ENCODE measurements at places on chromosomes 7 and 10. TPM values are rescaled to one million over a fixed set of nuclear protein-coding genes. Genes with fewer than 3 reads are reported as not detected.

GPER1 gene
- 0.55 TPM for total RNA-seq

SPAM1 gene
- not detected for total RNA-seq

ZNF33B gene
- total RNA-seq = 25.8 TPM

THSD7A gene
- 26.2 TPM for total RNA-seq

POR gene
- 74.0 TPM for total RNA-seq

C10orf105 gene
- total RNA-seq = not detected

RSPH10B2 gene
- 0.96 TPM for total RNA-seq

CYP2C8 gene
- total RNA-seq = not detected

SAP25 gene
- 0.62 TPM for total RNA-seq

CAV1 gene
- total RNA-seq = 19.4 TPM

ZNF107 gene
- 5.0 TPM for total RNA-seq

TCERG1L gene
- total RNA-seq = 0.75 TPM

ZNF365 gene
- 4.7 TPM for total RNA-seq

TAC1 gene
- 50.4 TPM for total RNA-seq
